ENCODE measurements at places on chromosomes 6 and 20.

DNA sequence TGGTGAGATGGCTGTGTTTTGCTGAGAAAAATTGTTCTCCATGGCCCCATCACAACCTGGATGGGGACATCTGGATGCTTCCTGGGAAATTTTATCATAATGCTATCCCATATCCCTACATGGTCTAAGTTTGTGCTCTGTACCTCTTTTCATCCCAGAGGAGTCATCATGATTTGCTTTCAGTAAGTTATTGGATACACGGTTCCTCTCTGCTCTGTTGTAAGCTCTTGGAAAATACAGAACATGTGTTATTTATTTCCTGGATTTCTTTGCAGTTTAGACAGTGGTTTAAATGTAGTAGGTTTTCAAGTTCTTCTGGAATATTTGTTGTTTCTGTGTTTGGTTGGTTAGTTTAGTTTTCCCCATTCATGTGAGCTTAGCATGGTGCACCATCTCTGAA lies 129.2 kb upstream of the ECI2 start:
- DNase-seq: no peak

DNA sequence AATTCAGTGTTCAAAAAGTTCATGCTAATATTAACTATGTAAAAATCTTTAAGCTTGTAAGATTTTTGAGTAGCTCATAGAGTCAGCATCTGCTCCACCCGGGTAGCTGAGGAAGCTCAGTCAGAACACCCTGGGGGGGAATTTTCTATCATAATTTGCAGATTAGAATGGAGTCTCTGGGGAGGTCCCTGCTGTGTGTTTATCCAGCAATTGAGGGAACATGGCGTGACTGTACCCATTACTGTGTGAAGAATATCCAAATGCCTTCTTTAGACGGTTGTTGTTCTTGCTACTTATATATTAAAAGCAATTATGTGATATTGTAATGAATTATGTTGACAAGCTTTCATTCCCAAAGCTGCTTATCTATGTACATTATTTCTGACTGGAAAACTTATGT lies 64.8 kb downstream of the AIG1 start:
- DNase-seq: peak; percentile 51

DNA sequence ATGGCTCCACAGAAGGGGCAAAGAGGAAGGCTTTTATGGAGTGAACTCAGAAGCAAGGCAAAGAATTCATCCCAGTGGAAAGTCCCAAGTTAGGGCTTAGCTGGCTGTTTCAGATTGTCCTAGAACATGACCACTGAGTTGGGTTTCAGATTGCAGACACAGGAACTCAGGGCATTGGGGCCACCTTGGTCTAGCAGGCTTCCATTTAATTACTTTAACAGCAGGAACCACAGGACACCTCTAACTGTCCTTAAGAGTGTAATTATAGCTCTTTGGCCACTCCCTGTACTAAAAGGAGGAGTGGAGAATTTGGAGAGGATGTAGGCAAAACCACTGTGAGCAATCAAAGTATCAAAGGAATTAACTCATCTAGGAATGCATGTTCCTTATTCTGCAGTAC lies 150.6 kb upstream of the AGPAT4 start:
- no peak for DNase-seq

DNA sequence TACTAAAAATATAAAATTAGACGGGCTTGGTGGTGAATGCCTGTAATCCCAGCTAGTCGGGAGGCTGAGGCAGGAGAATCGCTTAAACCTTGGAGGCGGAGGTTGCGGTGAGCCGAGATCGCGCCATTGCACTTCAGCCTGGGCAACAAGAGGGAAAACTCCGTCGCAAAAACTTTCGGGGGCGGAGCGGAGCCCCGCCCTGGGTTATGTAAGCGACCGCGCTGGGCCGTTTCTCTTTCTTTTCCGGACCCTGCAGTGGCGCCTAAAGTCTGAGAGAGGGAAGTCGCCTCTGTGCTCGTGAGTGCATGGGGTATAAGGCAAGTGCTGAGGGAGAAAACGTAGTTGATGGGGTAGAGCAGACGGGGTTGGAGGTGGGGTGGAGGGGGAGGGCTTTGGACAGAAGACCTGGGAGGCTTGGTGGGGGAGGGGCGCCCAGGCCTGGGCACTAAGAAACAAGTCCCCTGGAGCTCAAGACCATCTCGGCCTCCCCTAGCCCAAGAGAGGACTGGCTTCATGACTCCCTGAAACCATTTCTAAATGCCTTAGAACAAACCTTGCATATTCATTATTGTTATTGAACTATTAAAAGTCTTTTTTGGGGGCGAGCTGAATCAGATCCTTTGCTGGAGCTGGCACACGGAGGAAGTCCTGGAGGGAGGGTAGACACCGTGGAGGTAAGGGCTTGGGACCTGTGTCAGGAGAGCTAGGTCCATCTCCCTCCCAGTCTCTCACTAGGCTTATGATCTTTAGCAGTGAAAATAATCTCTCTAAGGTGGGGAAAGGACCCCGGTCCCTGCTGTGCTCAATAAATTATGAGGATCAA lies 2.7 kb upstream of the MICA start:
- peak; percentile 61 for DNase-seq

DNA sequence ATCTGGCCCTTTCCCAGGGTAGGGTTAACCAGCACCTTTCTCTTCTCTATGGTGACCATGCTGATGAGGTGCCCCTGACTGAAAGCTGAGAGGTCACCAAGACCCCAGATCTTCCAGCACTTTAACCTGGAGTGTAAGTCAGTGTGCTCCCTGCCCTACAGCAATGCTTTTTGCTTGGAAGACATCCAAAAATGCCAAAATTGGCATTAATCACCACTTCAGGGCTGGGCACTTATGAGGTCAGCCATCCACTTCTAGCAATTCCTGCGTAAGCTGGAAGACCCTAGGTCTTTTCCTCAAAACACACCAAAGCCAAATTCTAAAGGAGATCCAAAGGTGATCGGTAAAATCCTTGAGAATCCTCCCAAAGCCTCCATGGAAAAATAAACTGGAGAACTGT lies 81.2 kb upstream of the LOC128125822 start:
- DNase-seq: no peak

DNA sequence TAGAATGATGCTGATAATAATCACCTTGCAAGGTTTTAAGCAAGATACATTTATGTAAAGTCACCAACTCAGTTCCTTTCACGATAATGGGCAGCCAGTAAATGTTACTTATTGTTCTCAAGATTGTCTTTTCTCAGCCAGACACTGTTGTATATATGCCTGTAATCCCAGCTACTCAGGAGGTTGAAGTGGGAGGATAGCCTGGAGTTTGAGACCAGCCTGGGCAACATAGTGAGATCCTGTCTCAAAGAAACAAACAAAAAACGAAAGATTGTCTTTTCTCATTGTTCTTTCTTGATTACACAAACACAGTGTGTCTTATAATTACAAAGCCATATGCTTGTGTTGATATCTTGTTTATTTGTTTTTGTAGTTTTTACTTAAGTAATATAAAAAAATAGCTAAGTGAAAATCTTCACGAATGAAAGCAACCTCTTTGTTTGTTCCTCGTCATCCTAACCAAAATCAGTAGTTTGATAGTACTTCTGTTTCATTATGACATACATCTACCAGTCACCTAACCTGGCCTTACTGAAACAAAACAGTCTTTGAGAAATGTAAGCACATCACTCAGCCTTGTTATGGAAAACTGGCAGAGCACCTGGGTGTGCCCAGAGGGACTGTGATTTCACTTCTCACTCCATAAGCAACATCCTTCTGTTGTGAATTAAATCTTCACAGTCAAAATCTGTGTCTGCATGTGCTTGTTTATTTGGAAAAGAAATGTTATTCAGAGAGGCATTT lies 436.2 kb upstream of the SOX4 start:
- DNase-seq: no peak

DNA sequence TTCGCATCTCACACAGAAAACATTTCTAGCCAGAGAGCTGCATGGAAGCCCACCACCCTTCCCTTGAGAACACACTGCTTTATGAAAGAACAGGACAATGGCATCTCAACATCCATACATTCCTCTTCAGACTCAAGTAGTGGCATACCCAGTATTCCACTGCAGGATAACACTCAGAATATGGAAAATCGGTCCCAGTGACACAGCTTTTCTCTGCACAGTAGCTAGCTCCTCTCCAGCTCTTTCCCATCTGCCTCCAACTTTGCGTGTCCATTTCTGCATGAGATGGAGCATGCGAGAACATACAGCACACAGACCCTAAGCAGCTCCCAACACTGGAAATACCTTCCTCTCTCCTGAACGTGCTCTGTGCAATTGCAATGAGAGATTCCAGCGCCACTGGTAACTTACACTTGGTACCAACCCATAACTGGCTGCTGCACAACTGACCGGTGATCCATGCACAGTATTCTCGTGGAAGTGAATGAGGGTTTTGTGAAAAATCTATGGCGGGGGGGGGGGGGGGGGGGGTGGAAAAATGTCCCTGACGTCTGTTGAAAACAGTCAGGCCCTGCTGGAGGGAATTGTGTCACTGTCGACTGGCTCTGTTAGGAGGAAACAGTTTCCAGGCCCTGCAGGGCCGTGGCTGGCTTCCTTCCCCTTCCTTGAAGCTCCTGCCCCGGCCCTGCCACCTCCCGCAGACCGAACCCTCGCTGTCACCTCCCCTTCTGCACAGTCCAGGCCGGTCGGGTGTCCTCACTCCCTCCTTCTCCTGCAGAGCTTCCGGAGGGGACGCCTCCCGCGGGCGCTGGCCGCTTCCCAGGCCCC lies 265.9 kb upstream of the QKI start:
- DNase-seq: no peak

- DNase-seq: peak; percentile 89
These were observed 6.8 kb upstream of the EPB41L1 start for GRCh38 chr20:36147690-36148089.

GRCh38 chr6:135883045-135883444 lies 31.5 kb downstream of the PDE7B start:
- DNase-seq: no peak

- DNase-seq: no peak
These were observed 229.8 kb downstream of the HIVEP2 start for GRCh38 chr6:142714951-142715785.

DNA sequence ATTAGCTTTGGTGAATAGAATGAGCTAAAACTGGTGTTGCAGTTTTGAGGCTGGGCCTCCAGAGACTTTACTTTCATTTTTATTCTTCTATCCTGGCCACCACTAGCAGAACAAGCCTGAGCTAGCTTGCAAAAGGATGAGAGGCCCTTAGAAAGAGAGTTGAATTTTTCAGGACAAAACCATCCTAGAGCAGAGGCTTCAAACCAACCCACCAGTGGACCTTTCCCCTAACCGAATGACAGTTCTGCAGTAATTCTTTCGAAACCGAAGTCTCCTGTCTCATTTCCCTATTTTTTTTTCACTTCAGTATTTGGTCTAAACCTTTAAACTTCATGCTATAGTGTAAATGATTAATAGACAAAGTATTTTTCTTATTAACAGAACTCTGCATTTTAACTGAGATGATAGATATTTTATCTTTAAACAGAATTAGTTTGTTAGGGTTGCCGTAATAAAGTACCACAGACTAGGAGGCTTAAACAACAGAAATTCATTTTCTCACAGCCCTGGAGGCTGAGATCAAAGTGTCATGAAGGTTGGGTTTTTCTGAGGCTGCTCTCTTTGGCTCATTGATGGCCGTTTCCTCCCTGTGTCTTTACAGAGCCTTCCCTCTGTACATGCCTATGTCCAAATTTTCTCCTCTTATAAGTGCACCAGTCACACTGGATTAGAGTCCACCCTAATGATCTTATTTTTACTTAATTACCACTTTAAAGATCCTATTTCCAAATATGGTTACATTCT lies 80.6 kb upstream of the PAK5 start:
- DNase-seq: no peak

- no peak for DNase-seq
These were observed 154.6 kb upstream of the SOX4 start for GRCh38 chr6:21438986-21439352.

DNA sequence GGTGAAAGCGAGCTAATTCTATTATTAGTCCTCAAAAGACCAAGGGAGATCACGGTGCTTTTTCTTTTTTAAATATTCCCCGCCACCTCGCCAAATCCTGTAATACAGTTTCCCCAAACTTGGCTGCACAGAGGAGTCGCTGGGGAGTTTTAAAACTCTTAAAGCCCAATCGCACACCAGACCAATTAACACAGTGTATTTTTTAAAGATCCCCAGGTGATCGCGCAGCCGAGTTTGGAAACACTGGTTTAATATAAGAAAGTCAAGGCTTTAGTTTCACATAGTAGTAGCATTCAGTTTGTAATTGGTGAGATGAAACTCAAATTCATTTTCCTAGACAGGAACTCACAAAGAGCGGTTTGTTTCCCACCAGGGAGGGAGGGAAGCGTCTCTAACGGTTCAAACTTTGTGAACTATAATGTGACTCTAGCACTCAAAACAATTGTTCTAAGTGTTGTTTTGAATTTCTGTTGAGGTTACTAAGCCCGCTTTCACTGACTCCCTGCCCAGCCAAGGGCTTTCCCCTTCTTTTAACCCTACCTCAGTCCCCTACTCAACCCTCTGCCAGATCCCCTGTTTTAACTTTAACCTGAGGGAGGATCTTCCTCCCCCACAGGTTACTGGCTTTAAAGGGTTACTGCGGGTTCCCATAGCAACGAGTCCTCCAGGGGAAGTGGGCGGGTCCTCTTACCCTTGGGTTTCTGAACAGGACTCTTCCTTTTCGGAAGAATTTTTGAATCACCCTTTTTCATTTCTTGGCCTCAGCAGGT lies 25.7 kb upstream of the BTBD3 start:
- DNase-seq: peak; percentile 54

DNA sequence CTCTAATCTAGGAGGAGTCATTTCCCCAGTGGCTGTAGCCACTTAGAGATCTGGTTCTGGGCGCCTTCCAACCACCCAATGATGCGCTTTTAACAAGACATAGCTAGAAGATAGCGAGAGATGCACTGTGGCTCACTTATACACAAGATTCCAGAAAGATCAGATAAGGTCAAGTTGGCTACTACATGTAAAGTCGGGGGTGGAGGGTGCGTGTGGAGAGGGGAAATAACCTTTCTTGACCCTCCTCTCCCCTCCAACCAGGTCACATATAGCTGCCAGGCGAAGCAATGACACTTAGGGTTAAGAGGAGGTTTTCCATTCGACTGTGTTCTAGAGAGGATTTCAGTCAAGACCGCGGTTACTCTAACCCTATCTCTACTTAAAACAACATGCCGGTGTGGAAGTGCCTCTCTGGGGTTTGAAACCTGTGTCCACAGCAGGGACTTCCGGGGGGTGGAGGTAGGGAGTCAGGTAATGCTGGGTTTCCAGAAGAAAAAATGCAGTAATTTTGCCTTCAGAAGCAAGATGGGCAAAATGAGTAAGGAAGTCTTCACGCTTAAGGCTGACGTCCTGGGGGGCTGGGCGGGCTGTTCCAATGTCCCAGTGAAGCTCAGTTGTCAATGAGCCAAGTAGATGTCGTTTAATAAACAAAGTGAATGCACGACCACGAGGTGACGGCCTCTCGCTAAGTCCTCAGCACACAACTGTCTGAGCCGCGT lies 1.8 kb upstream of the SIM1 start:
- no peak for DNase-seq
